ENCODE measurements at places on chromosomes 2 and 18.

DNA sequence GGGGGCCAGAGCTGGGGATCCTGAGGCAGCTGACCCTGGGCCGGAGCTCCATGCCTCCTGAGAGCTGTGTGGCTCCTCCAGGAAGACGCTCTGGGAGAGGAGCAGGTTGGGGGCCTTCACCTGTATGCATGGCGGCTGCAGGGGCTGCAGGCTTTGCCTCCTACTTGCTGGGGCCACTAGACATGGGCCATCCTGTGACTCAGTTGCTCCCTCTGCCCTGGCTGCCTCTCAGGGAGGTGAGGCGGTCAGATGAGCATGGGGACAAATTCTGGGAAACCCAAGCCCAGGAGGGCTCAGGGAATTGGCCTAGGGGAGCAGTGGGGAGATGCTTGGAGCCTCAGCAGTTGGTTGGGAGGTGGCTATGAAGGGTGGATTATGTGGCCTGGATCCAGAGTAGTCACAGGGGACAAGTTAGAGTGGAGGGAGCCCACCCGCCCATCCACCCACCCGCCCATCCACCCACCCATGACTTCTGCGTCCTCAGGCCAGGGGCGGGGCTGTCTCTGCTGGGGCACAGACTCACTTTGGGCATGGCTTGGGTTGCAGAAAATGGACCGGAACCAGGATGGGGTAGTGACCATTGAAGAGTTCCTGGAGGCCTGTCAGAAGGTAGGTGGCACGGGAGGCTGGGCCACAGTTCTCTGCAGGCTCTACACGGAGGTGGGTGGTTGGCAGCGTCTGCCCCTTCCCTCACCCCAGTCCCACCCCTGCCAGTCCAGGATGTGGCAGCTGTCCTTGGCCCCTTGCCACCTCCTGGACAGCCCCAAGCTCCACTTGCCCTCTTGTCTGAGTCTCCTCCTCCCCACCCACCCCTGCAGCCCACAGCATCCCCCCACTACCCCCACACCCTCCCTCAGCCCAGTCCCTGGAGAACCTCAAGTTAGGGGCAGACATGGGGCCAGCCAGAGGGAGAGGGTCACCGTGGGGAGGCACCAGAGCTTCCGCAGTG lies 19.5 kb upstream of the FAHD2A start:
- DNase-seq = no peak

DNA sequence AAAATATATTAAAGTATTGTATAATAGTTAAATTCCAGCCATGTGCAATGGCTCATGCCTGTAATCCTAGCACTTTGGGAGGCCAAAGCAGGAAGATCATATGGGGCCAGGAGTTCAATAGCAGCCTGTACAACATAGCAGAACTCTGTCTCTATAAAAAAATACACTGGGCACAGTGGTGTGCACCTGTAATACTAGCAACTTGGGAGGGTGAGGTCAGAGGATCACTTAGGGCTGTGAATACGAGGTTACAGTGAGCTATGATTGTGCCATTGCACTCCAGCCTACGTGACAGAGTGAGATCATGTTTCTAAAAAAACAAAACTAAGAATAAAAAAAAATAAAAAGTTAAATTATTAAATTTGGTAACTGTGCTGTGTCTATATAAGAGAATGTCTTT lies 36.1 kb downstream of the ZRANB3 start:
- DNase-seq = no peak

DNA sequence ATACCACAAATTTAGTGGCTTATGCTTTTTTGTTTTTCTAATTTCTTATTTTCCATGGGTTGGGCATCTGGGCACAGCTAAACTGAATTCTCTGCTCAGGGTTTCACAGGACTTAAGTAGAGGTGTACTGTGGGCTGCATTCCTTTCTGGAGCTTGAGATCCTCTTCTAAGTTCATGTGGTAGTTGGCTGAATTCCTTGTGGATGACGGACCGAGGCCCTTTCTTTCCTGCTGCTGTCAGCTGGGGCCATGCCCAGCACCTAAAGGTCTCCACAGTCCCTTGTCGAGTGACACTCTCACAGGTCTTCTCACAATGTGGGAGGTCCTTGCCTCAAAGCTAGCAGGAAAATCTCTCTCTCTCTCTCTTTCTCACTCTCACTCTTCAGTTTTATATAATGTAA lies 433.5 kb upstream of the LRATD1 start:
- no peak for DNase-seq

DNA sequence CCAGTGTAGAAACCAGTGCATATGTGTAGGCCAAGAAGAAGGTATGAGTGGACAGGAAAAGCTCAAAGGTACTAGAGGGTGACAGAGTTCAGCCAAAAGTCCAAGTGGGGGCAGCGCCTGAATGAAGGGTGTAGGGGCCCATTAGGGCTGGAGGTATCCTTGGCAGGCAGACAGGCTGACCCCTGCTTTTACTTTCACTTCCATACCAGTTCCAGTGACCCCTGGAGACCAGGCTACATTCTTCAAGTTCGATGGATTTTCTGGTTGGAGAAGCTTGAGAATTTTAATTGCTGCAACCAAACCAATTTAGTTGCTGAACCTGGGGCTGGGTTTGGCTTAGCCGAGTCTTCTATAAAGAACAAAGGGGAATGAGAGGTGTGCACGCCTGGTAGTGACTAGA lies 42.3 kb upstream of the MRPL33 start:
- DNase-seq = no peak

DNA sequence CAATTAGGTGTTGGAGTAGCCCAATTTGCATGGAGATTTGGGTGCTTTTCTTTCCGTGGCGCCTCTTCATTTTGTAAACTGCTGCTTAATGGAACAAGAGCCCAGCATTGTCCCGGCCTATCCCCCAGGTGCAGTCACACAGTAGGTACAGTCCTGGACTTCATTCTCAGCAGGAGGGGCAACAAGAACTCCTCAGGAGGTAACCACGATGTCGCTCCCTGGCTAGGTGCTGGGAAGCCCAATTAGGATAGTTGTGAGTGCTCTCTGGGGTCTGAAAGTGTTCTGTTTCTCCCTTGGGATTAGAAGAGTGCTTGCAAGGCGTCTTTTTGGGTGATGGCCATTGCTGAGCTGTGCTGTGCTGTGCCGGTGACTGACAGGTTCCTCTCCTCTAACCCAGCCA lies 53.8 kb downstream of the CABLES1 start:
- no peak for DNase-seq

DNA sequence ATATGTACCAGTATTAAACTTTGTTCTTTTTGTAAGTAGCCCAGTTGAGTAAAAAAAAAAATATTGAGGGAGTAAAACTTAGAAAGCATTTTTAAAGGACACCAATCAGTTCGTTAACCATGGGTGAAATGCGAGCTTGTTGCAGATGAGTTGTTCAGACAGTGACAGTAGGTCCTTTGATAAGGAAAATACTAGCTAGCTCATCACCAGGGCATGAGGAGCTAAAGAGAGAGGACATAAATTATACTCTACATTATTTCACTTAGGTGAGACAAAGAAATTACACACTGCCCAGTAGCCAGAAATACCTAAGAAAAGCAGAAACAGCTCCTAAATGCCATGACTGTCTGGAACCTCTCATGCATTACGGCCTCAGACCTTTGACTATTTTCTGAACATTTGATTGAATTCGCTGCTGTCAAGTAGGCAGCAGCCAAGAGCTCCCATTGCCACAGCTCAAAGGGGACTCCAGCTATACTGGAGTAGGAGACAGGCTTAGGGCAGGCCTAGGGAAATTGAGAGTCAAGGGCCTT lies 2.6 kb upstream of the HNRNPLL start:
- no peak for DNase-seq

Measured in neuronal stem cell (in vitro differentiated cells).